ENCODE measurements at places on chromosomes 11 and 22.
A peak's percentile ranks its signal among the peaks of the same experiment; 100 is the strongest.

GRCh38 chr11:2424811-2425495, 19.4 kb downstream of the TRPM5 start:
- no peak for DNase-seq

- no peak for DNase-seq
Observed at GRCh38 chr22:45246060-45246985, 5.6 kb upstream of the KIAA0930 start.

DNA sequence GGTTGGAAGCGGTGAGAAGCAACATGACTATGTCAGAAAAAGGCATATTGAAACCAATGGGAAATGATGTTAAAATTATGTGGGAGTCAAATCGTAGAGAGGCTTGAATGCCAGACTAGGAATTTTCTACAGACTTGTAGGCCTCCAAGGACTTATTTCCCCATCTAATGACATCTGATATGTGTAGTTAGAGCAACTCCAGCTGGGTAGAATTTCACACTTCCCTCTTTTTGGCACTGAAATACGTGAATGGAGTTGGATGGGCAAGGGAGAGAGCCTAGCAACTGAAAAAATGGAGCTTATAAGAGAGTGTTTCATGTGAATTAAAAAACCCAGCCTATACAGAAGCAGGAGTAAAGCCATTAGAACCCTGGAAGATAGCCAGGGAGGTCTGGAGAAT, 304.2 kb downstream of the INSC start:
- DNase-seq = no peak

DNA sequence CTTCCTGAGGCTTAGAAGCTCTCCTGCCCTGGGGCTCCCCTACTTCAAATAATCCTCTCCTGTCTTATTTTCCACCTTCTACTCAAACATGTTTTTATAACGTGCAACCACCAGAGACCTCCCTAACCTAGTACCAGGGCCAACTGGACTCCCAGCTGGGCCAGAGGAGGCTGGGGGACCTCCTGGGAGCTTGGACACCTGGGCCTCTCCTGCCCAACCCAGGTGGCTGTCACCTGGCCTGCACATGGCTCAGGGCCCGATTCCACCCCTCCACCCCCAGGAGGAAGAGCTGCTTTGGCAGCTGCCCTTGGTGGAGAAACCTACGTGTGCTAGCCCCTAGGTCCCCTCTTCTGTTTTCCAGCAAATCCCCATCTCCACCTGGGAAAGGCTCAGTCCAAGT, 105.2 kb downstream of the ABTB2 start:
- DNase-seq = no peak

- DNase-seq = no peak
Observed at GRCh38 chr11:123582992-123583504, 71.4 kb downstream of the SCN3B start.

DNA sequence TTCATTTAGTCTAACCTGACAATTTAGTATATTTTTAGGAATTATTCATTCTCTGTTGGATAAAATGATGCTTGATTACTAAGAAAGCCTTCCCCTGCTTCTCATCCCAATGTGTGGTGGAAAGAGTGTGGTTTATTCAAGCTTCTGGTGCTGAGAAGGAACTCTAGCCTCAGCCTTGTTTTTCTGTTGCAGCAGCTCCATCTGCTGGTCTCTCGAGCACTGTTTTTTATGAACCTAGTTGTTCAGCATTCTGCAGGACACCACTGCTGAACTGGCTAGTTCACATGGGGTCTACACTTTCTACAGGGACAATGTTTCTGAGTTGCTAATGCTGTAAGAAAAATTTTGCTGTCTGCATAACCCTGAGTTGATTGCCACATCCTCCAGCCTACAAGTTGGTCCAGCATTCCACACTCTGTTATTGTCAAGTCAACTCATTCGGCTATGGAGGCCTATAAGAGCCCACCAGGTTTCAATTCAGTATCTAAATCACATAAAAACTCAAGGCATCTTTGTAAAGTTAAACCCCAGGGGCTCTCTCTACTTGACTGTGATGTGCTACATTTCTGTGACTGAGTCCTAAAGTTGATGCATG, 14.3 kb downstream of the OR2AG2 start:
- DNase-seq = no peak

DNA sequence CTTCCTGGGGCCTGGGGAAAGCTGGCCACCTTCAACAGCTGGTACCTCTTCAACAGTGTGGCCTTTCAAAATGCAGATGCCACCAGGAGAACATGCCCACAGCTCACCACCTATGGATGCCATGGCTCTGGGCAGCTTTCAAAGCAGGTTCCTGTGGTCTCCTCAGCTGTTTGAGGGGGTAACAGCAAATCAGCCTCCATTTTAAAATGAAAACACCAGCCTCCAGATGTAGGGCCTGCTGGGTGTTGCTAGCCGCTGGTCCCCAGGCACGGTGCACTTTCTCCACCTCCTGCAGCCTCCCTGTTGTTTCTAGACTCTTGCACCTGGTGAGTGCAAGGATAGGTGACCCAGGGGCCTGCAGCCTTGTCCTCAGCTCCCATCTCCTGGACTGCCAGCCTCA, 10.0 kb downstream of the CDPF1 start:
- no peak for DNase-seq

DNA sequence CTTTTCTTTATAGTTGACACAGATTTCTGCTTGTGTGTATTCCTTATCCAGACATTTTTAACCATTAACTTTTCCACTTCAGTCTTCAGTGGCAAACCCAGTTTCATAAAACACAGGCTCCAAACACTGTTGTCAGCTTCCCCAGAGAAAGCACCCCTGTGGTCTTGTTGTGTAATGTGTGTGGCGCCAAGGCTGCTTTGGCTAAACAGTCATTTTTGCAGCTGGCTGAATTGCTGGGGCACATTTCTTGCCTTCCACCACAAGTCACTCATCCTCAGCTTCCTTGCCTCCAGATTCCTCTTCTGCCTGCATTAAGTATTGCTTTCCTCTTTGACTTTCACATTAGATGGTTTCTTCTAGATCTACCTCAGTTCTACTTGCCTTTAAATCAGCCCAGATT, 40.5 kb downstream of the ARHGAP1 start:
- no peak for DNase-seq

DNA sequence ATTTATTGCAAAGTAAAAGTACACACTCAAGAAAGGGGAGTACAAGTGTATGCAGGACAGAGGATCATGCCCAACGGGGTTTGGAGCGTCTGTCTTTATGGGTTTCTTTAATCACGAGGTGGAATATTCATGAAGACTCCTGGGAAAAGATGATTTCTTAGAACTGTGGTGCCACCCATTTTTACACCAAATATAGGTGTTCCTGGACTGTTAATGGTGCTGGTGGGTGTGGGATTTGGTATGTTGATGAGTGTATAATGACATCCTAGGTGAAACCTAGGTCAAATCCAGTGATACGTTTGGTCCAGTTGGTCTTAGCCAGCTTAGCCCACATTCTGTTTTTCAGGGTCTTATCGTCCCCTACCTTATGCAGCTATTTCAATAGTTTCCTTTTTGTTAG, 21.1 kb downstream of the ANO3 start:
- DNase-seq = no peak

GRCh38 chr11:95993438-95994298, 69.8 kb upstream of the MTMR2 start:
- DNase-seq = no peak

DNA sequence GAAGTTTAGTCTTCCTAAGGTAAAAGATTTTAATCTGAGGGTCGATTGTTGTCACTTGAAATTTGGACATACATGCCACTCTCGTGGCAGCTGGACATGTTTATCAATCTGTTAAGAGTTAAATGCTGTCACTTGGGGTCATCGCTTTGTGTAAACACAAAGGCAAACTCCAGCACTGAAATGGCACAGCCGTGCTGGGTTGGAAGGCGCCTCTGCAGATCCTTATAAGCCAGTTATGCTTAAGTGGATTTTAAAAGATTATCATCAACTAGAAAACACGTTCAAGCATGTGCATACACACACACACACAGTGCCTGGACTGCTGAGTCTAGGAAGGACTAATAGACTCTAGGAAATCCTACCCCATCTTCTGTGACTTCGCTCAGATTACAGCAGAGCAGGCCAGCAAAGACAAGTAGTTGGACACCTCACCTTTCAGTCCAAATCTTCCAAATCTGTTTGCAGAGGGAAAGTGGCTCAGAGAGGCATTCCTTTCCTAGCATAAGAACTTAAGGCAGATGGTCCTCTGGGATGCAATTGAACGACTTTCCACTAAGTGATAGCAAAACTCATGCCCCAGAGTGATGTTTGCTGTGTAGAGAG, 83.7 kb downstream of the CACNG2 start:
- DNase-seq = no peak

DNA sequence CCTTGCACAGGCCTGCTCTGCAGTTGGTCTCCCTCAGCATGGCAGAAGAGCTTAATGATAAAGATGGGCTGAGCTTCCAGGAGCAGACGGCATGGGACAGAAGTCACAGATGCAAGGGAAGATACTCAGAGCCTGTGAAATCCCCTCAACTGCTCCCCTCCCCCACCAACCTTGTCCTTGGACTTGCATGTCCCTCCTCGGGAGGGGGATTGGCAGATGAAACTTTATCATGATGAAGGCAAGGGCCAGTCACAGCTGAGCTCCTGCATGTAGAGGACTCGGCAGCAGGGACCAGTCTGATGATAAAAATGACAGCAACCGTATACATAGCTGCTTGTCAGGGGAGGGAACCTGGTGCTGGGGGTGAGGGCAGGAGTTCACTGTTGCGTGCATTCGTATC, 6.8 kb upstream of the SLC22A8 start:
- no peak for DNase-seq

DNA sequence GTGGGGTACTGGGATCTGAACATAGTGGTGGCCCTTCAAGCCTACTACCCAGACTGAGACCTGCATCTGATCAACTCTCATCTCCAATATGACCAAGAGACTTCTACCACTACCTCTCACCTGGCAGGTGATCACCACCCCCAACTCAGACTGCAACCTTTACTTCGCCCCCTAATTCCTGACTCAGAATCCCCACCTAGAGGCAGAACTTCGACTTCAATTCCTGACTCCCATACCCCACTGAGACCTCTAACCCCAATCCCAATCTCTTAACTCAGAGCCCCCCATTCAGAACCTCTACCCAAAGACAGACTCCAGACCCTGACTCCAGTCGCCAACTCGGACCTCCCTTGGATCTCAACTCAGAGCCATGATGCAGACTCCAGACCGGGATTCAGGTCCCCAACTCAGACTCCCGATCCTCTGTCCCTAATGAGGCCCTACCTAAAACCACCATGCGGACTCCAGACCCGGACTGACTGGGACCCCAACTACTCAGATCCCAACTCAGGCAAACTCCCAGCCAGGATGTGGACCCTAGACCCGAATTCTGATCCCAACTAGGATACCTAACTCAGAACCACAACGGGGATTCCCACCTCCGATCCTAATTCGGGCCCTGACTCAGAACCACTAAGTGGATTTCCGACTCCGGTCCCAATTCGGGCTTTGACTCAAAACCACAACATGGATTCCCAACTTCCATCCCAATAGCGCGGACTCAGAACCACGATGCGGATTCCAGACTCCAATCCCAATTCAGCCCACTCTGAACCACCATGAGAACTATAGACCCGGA, 1.2 kb downstream of the KCNQ1OT1 start:
- DNase-seq = no peak

- DNase-seq = no peak
Observed at GRCh38 chr11:116736763-116737162, 36.0 kb downstream of the BUD13 start.

GRCh38 chr22:20026204-20026908, 5.4 kb downstream of the TANGO2 start:
- DNase-seq = no peak

DNA sequence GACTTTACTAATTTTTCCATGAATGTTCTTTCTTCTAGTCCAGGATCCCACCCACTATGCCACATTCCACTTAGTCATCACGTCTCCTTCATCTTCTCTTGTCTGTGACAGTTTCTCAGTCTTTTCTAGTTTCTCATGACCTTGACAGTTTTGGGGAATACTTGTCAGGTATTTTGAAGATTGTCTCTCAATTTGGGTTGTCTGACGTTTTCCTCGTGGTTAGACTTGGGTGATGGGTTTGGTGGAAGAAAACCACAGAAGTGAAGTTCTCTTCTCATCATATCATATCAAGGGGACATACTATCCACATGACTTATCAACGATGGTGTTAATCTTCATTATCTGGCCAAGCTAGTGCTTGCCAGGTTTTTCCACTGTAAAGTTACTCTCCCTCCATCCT, 102.4 kb downstream of the LRRC32 start:
- no peak for DNase-seq

DNA sequence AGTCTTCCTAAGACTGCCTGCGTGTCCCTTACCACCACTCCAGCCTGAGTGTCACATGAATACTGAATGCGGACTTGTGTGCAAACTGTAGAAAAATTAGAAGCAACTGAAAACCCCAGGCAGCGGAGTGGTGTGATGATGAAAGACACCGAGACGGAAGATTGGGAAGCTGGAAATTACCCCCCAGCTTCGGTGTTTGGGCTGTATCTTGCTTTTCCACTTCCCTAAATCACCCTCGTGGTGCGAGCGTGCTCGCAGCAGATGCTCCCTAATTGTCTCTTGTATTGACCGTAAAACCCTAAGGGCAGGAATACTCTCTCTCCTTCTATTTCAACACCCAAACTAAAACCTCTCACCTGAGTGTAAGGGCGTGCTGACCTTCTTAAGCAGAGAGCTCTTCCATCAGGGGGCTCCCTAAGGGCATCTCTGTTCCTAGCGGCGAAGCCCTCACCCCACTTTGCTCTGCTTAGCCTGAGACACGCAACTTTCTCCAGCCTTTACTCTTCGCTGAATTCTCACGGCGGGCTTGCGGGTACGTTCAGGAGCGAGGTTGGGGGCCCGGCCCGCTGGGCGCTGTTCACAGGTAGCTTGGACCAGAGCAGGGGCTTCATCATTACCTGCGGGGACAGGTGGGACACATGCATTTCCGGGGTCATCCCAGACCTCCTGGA, 62.4 kb downstream of the CRYBB2 start:
- DNase-seq = no peak

DNA sequence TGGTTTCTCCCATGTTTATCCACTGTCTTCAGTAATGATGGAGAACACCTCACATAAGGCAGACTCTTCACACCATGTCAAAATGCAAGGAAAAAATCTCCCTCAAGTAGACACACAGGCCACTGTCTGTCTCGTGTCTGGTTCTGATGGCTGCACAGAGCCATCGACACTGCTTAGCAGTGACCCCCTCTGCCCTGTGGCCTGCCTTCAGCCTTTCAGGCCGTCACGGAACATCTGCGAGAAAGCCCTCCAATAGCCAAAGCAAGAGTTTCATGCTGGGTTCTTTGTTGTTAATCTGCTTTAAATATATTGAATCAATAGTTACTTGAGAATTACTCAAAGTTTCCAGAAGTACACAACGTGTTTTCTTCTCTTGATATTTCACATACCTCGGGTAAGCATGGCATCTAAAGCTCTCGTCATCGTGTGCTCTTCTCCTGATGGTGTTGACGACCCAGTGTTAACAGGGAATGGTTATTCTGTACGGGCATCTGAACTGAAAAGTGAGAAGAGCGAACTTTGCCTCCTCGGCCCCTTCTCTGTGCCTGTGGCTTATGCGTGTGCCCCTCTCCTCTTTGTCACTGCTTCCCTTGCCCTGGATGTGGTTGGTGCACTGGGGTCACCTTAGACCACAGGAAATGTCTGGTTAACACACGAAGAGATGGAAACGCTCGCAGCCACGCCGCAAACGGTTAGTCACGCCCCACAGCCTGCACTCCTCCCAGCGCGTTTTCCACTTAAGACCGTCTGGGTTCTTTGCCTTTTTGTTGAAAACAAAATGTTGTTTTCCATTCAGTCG, 33.4 kb upstream of the CTTN start:
- peak; percentile 23 for DNase-seq

Measured in stimulated activated naive B cell treated with anti-CD40 and anti-IgM and Interleukin-4, amounts not matched to agents 10 μg/mL and 1 μg/mL and 100 μg/mL, for 72 hours (primary cell).